ENCODE measurements at places on chromosomes 4 and X.

DNA sequence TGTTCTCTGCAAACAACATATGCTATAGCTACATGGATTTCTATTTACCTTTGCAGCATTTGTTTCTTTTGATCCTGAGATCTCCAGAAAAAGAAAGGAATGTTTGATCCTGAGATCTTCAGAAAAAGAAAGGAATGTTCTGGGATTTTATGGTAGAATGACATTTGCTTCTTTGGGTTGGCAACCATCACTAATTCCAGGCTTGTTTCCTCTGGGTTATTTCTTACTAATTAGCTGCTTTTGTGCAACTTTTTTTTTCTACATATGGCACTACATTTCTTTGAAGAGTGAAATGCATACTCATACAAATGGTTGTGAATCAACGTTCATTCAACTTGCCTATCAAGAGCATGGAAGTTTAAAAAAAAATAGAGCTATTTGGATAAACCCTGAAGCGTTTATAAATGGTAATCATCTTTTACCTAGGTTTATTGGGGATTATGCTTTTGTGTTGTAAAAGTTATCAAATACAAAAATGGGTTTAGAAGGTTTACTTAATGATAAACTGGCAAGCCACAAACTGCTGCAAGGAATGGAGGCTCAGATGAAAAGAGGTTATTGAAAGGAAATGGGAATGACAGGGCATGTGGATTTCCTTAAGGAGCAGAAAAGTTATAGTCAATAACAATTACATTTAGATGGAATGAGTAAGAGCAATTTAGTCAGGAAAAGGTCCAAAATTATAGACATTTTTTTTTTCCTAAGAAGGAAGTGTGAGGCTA, 95.6 kb upstream of the PCDH18 start:
- no peak for DNase-seq

DNA sequence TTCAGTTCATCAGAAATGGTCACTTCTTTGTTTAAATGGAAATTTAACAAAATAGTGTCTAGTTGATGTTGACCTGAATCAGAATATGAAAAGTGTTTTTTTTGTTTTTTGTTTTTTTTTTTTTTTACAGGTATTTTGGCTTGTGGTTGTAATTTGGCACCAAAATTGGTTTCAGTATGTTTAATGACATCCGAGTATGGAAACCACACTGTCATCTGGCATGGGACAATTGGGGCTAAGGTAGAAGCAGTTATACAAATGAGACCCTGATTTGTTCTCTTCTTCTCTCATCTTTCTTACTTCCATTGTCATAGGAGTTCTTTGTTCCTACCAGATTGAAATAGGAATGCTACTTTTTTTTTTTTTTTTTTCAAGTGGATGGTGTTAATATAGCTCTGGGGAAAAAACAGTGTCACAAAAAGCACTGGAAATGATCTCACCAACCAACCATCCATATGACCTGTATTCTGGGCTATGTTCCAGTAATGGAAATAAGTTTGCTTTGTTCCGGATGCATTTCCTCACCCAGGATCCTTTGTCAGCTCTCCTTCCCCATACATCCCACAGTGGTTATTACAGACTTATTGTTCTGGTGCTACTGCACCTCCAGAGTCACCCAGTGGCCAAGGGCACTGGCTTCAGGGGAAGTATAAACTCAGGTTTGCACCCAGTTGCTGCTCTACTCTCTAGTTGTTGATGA, 95.8 kb downstream of the ATXN3L start:
- DNase-seq: no peak

- no peak for DNase-seq
These were observed 634.2 kb upstream of the NR3C2 start for GRCh38 chr4:149076401-149076800.

GRCh38 chr4:36152735-36153134, 91.6 kb downstream of the ARAP2 start:
- DNase-seq: no peak

- no peak for DNase-seq
These were observed 172.5 kb downstream of the ANK2 start for GRCh38 chr4:113221990-113222389.

GRCh38 chrX:155259752-155260151, 4.5 kb downstream of the RAB39B start:
- no peak for DNase-seq

- no peak for DNase-seq
These were observed 137.0 kb downstream of the MAGEB5 start for GRCh38 chrX:26352891-26353430.

GRCh38 chr4:145781351-145781750, 101.4 kb downstream of the C4orf51 start:
- no peak for DNase-seq

Data from stimulated activated CD8-positive, alpha-beta memory T cell treated with anti-CD3 and anti-CD28 coated beads, Interleukin-12 subunit alpha, Interleukin-12 subunit beta, amount 100 ng/mL, for 4 hours (primary cell).